Central memory CD8-positive, alpha-beta T cell (primary cell): ENCODE measurements at places on chromosomes 3 and 15.

GRCh38 chr3:52246264-52246620, 683 bp downstream of the PPM1M start:
- DNase-seq = no peak

DNA sequence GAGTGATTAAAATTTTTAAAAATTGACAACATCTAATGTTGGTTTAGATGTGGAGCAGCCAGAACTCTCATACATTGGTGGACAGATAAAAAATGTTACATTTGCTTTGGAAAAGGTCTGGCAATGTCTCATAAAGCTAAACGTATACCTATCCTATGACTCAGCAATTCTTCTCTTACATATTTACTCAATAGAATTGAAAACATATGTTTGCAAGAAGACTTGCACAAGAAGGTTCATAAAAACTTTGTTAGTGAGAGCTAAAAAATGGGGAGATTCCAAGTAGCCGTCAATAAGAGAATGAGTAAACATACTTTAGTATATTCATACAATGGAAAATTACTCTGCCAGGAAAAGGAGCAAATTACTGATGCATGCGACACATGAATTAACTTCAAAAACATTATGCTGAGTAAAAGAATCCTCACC, 30.0 kb downstream of the MASP1 start:
- DNase-seq = no peak

DNA sequence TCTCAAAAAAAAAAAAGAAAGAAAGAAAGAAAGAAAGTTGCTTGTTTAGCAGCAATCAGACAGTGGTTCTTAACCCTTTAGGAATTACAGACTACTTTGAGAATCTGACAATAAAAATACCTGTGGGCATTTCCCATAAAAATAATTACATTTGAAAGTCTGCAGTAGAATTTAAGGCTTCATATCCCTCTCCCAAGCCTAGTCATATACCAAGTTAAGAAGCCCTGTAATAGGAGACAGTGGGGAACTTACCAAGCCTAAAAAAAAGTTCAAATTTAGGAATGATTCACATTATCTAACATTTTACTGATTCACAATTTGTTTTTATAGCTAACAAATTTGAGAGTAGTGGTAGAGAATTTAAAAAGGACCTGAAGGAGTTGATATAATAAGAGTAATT, 47.5 kb downstream of the LRRFIP2 start:
- no peak for DNase-seq

DNA sequence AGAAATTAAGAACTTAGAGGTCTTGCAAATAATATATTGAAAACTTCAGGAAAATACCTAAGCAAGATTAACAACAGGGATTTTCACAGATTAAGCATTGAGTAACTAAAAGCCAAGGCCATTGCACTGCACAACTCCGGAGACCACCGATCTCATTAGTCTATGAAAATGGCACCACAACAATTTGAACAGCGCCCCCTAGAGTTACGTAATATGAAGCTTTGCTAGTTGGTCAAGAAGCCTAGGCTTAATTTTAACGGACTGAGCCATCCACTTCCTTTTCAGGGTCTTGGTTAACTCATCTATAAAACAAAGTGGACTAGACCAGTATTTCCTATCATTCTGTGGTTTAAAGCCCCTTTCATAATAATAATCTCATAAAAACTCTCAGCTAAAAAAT, 24.8 kb downstream of the TMEM212 start:
- DNase-seq = no peak

GRCh38 chr3:132669256-132669777, 9.2 kb downstream of the UBA5 start:
- DNase-seq = no peak
